ENCODE measurements at places on chromosomes 2 and 18.

GRCh38 chr2:131153529-131153928 is 48.4 kb downstream of the PLEKHB2 start:
- no peak for DNase-seq

- DNase-seq: peak; percentile 90
Observed at GRCh38 chr2:23480957-23481797, 96.2 kb downstream of the KLHL29 start.

GRCh38 chr2:8495189-8495989 is 186.5 kb upstream of the ID2 start:
- DNase-seq: no peak

DNA sequence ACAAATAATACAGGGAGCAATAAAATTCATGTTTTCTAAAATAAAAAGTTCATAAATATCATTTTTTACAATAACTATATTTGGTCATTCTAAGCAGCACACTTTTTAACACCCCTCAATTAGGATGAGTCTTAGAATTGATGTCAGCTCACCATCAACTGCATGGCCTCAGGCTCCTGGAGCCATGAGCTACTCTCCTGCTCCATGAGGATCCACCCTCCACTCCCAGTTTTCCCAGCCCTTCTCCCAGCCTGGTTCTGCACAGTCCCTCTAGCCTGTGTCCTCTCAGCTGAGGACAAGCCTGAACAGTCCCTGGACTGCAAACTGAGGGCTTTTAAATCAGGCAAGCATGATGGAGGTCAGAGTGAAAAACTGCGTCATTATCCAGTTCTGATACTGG is 89.1 kb downstream of the SMC6 start:
- no peak for DNase-seq

- no peak for DNase-seq
Observed at GRCh38 chr2:215391531-215391930, 44.3 kb downstream of the FN1 start.

DNA sequence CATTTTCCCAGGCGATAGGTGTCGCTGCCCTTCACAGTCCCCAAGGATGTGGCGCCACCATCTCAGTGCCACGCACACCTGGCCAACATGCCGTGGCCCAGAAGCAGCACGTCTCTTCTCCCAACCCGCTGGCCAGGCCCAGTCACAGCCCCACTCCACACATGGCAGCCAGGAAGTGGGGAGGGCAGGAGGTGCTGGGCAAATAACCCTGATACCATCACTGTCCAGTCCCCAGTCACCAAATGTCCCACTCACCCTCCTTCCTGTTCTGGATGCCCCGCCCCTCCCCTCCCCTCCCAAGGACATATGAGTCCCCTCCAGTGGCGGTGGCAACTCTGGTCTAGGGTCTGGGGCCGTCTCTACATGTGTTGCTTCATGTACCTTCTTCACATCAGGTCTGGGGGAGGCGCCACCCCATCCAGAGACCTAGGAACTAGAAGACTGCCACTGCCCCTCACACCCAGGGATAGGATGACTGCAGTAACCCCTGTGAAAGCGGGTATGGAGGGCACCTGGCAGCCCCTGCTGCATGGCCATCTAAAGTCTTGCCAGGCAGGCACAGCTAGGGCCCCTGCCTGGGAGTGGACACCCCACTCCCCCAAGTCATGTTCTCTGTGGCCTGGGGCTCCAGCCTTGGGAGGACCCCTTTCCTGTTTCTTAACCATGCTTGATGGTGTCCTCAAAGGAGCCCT is 7.3 kb upstream of the CAPN10 start:
- DNase-seq: no peak

DNA sequence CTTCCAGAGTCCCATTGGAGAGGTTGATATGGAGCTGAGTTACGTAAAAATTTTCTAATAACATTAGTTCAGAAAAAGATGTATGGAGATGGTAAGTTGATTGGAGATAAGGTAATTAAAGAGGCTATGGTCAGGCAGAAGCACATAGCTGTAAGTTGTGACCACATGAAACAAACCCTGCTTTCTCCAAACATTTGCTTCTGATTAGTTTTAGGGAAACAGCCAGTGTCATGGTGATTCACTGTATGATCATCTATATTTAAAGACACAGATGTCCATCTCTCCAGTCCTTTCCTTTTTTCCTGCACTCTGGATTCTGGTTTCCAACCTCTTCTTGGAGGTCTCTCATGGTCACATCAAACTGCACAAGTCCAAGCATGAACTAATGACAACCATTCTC is 1550.8 kb upstream of the PIK3C3 start:
- no peak for DNase-seq

DNA sequence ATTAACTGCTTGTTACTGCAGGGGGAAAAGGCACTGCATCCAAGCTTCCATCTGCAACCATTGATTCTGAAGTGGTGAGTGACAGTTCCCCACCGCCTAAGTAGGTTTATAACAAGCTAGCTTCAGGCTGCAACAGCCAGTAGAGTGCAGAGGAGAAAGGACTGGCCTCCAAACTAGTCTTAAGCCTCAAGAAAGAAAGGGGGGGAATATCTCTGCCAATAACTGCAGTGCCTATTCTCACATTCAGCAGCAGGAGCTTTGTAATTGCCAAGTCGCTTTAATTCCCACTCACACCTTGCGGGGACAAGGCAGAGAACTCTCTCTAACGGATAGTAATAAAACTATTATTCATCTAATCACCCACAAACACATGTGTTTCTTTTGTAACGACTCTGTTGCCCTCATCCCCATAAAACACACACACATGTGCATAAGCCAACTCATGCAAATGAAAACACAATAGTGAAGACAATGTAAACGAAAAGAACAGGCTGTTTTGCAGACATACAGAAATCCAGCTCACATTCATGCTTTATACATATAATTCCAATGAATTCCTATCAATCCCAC is 1963.3 kb upstream of the PIK3C3 start:
- DNase-seq: no peak

DNA sequence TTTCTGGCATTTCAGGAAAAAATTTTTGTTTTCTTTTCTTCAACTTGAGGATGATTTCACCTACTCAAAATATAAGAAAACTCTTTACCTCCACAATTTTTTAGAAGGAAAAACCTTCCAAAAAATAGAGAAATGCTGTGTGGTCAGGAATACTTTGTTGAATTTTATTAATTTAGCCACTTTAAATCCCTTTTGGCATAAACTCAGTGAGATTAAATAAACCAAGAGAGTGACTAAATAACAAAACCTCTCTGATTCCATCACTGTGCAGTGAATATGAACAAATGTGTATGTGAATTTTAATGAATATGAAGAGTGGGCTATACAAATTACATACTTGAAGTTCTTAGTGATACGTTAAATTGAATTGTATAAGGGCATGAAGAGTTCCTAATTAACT is 25.8 kb upstream of the CYTIP start:
- DNase-seq: peak; percentile 22

- peak; percentile 97 for DNase-seq
Observed at GRCh38 chr2:238847841-238848690, at the start of gene TWIST2. Gene TWIST2 (plus strand): TSS chr2:238848085. CDS start chr2:238848216, 131 bp downstream.

GRCh38 chr2:31251018-31251417 is 17.1 kb downstream of the EHD3 start:
- no peak for DNase-seq

DNA sequence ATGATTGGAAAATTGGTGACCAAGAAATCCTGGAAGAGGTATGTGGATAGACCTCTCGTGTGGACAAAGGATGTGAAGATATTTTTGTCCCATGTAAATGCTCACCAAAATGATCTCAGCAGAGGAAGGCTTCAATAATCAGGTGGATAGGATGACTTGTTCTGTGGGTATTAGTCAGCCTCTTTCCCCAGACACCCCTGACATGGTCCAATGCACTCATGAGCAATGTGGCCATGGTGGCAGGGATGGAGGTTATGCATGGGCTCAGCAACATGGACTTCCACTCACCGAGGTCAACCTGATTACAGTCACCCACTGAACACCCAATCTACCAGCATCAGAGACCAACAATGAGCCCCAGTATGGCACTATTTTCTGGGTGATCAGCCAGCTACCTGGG is 20.2 kb downstream of the CHRNA1 start:
- no peak for DNase-seq

DNA sequence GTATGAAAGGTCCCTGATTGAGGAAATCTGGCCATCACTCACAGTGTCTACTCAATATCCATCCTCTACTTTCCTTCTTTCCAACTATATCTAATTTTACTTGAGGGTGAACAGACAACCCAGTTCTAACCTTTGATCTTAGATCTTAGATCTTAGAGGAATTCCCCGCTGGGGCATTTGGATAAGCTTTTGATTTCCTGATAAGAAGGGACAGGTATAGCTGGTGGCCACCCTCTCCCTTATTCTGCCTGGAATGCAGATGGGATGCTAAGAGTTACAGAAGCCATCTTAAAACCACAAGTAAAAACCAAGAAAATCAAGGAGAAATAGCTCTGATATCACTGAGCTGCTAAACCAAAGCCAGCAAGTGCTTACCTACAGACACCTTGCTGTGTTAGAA is 77.2 kb upstream of the ACSL3 start:
- DNase-seq: no peak

- DNase-seq: peak; percentile 62
Observed at GRCh38 chr2:145460112-145460511, 940.2 kb upstream of the ZEB2 start.

DNA sequence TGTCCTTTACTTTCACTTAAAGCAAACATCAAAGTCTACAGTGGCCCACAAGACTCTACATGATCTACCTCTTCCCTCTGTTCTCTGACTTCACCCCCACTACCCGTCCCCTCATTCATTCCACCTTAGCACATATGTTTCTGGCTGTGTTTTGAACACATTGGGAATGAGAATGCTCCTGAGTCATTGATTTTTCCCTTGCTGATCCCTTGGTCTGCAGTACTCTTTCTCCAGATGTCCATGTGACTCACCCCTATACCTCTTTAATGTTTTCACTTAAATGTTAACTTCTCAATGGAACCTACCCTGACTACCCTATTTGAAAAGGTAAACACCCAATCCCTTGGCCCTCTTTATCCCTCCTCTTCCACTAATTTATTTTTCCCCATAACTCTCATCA is 30.7 kb upstream of the FRZB start:
- DNase-seq: peak; percentile 35

GRCh38 chr2:121408641-121409040 is 122.0 kb upstream of the RNU4ATAC start:
- no peak for DNase-seq

- no peak for DNase-seq
Observed at GRCh38 chr18:63028380-63028779, 291.2 kb downstream of the BCL2 start.

GRCh38 chr2:104476563-104476988 is 377.3 kb upstream of the POU3F3 start:
- DNase-seq: no peak

GRCh38 chr2:3115301-3116042 is 262.1 kb downstream of the EIPR1 start:
- DNase-seq: no peak

DNA sequence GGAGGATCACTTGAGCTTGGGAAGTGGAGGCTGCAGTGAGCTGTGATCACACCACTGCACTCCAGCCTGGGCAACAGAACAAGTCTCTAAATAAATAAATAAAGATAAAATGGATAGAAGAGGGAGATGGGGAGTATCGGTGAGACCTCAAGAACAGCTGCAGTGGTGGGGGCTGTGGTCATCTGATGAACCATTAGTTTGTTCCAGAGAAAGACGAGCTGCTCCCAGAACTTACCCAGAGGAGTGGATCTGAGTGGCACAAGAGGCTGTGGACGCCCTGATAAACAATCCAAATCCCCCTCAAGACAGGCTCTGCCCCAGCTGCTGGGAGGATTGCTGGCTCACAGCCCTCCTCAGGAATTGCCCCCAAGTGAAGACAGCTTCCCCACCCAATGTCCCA is 26.7 kb downstream of the TMEM127 start:
- no peak for DNase-seq

DNA sequence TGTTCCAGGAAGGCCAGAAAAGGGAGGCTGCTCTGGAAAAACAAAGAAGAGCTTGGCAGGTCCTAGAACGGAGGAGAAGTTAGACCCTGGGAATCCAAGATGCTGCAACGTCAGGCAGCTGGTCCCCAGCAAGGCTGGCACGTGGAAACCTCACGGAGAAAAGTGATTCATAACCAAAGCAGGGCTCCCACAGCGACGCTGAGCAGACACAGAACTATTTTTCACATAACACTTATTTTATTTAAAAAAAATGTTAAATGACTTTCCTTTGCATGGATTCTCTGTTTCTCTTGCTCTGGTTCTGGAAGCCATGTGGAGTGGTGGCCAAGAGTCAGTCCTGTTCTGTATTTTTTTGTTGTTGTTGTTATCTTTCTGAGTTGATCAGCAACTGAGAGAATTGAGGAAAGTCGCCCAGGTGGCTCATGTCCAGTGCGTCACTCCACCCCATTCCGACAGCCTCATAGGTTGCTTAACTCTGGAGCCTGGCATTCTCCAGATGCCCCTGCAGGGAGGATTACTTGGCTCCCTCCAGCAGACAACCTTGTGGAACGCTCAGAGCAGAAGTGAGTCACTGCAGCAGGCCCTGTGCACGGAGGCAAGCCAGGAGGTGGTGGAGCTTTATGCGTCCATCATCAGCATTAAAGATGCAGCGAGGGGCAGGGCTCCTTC is 229.9 kb upstream of the HDAC4 start:
- peak; percentile 62 for DNase-seq

GRCh38 chr2:181005809-181006208 is 25.4 kb downstream of the UBE2E3 start:
- peak; percentile 17 for DNase-seq

DNA sequence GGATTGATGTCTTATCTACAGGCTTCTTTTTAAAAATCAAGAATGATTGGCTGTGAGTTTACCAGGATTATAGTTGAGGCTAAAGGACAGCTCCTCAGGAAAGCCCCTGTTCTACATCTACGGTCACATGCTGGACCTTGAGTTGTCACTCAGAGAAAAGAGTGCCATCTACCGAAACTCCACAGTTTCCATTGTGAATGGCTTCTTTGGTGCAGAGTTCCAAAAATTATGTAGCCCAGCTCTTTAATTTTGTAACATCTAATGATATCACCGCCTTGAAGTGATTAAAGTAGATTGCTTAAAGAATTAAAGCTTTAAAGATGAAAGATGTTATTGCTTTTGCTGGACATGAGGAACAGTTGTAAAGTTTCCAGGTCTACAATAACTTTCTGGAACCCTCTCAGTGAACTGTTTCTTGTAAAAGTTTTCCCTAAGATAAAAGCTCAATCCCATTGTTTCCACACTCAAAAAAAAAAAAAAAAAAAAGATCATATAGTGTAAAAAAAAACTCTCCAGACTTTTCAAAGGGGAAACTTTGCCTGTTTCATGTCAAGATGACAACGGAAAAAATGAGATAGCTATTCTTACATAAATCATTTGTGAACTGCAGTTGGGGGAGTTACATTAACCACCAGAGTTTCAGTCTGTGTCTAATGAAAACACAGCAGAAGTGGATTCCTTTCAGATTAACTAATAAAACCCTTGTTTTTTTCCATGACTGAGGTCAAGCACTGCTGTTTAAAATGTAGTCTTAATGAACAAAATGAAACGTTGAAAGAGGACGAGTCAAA is 4.3 kb downstream of the COL3A1 start:
- peak; percentile 92 for DNase-seq
